H7 (cell line): ENCODE measurements at places on chromosomes 7 and 10. TPM values are rescaled to one million over a fixed set of nuclear protein-coding genes. Genes with fewer than 3 reads are reported as not detected.
A peak's percentile ranks its signal among the peaks of the same experiment; 100 is the strongest.

DNA sequence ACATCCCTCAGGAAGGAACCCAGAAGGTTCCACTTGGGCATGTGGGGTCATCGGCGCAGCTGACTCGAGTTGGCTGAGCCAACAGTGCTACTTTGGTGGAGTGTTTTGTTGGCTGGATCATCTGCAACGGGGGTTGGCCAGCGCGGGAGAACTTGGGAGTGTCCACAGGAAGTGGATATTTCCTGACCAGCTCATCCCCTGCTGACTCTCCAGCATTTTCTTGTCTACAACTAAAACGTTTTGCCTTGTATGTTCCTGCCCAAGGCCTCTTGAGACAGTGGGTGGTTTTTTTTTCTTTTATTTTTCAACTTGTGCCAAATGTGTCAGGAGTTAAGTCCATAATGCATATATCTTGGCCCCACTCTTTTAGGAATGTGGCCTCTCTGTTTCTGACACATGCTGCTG is 208.6 kb downstream of the ZNF365 start:
- DNase-seq, result no peak

DNA sequence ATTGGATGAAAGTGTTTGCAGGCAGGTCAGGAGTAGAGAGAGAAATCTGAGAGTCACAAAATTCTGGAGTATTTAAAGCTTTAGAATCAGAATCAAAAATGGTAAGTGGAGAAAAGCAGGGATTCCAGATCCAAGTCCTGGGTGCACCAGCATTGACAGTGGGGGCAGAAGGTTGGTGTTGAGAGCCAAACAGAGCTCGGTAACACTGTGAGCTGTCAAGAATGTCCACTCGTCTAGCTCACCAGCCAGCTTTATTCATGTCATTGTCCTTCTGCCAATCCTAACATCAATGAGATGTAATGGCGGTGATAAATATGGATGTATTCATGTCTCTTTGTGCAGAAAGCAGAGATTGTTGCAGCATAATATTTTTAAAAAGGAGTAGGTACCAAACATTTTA is 128.8 kb downstream of the KLF6 start:
- DNase-seq, result no peak

GRCh38 chr10:117750616-117751015 is 208.1 kb downstream of the EMX2 start:
- DNase-seq, result no peak

DNA sequence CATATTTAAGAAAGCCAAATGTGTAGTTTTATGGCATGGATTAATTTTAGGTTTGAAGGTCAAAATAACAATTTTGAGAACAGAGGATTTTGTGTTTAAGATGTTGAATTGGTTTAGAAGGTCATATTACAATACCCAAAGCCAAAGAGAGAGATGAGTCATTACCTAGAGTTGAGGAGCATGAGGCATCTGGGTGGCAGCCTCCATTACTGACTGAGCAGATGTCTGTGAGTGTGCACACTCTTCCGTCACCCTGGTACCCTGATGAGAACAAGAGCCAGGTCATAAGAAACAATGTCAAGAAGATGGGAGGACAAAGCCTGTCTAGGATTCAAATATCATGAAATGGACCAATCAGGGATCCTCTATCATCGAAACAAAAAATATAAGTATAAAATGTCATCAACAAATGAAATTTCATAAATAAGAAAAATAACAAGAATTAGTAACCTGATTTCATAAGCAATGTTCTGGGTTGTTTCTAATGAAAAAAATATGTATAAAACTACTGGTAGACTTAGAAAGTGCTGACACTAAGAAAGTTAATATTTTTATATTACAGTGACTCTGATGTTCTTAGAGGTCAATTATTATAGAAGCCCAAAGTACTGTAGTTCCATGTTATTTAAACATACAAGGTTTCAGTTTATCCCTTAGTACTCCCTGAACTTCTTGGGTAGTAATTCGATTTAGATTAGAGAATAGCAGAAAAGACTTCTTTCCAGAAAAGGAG is 20.0 kb downstream of the CUBN start:
- no peak for DNase-seq

GIMAP8 gene
- total RNA-seq, result not detected in 2 replicates

- no peak for DNase-seq
Observed at GRCh38 chr7:44167920-44168319, 21.3 kb downstream of the GCK start.

- peak; percentile 76 for DNase-seq
Observed at GRCh38 chr7:150949564-150949963, 28.6 kb downstream of the KCNH2 start.

- no peak for DNase-seq
Observed at GRCh38 chr10:72321248-72322029, 33.3 kb downstream of the DNAJB12 start.

WEE2 gene
- total RNA-seq, result 0.76 TPM in 1 of 2 replicates, not detected in the other

NODAL gene
- total RNA-seq, result 151 and 252 TPM in 2 replicates

- no peak for DNase-seq
Observed at GRCh38 chr10:77582710-77583115, 54.9 kb downstream of the KCNMA1 start.

- DNase-seq, result peak; percentile 41
Observed at GRCh38 chr7:128837521-128837921, 7.3 kb downstream of the FLNC start.

DNA sequence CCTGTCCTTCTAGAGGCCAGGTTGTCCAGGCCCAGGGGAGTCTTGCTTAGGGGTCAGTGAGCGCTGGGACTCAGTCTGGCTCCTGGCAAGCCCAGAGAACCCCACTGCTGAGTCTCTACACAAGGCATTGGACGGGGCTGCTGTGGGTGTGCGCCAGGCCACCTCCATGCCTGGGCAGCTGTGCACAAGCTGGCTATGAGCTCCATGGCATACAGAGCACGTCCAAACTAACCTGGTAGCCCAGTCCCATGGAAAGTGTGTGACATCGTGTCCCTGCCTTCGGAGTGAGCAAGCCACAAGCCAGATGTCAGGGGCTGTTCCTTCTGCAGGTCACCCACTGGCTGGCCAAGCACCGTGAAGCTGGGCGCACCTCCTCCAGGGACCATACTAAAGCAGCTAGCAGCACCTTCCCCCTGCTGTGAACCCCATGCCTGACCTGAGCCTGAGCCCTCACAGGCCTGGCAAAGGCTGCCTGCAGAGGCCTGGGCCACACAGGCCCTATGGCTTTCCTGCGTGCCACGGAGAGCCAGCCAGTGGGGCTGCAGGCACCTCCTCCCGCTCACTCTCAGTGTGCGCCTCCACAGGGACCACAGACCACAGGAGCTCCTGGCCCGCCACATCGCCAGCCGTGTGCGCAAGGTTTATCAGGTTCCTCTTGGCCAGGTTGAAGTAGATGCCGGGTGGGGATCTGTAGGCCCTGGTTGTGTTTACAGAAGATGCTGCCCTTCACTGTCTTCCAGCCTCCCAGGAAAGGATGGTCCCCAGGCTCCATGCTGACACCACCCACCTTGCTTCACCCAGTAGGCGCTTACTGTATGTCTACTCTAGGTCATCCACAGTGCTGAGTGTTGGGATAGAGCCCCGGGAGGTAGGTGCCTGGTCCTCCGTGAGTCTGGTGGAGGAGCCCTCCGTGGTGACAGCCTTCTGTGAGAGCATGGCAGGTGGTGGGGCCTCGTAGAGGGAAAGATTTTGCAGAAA is 219.7 kb downstream of the EBF3 start:
- DNase-seq, result no peak

GRCh38 chr7:99014113-99014985 is 129.6 kb downstream of the SMURF1 start:
- no peak for DNase-seq

DNA sequence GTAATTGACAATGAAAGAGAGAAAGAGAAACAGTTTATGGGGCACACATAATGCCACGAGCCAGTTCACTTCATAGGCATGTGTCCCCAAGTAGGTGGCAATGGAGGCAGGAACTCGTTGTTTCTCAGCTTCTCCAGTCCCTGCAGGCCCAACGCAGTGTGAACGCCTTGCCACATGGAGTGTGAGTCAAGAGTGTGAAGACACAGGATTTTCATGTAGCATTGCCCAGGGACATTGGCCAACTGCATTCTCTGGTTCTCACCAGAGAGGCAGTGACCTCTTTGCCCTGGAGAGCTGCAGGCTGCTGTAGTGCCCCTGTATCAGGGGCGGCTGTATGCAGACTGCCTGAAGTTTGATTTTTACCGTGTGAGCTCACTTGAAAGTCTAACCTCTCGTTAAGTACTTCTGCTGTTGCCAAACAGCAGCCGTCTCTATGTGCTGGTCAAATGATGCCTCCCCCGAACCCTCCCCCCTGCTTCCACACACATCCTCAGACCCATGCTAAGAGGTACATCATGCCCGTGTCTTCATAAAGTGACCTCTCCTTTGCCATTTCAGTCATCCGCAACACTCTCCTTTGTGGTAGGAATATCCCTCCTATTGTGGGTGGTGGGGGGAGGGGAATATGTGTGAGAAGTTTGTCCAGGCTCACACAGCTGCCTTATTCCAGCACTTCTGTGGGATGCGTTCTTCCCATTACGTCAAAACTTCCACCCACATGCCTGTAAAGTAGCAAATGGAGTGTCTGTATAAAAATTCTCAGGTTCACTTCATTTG is 12.7 kb downstream of the LRRC18 start:
- no peak for DNase-seq

DNA sequence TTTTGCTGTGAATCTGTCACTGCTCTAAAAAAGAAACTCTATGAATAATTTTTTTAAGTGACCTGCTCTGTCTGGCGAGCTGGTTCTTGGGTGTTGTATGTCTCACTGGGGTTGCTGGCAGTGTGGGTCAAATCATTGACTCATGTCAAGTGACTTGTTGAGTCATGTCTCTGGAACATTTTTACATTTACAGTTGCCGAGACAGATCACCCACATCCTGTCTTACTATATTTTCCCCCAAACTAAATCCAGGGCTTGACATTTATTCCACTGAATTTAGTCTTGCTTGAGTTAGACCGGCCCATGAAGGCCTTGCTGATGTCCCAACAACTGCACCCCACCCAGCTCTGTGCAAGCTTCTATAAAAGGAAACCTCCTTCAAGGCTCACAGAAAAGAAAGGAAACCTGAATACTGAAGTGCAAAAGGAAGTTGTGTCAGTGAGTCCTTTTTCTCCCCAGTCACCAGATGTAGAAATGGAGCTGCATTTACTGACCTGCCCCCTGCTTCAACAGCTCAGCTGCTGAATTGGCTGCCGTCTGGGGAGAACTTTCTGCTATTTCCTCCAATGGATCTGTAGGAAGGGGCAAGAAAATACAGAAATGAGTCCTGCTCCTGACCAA is 290.3 kb downstream of the TNS3 start:
- DNase-seq, result no peak

DNA sequence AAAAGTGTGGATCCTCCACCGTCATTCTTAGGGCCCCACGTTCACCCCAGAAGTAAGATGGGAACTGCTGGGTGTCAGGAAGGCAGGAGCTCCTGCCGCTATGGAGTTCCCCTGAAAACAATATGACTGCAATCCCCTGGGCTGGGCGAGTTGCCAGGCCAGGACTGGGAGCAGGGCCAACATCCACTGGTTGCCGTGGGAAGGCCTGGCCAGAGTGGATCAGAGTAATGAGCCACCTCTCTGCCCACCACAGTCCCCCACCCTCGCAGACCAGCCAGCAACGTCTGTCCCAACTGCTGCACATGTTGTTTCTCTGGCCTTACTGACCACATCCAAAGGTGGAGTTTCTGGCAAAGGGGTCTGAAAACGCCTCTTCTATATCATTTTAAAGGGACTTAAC is 86.6 kb downstream of the STRA8 start:
- no peak for DNase-seq

CALHM2 gene
- total RNA-seq, result 2.4 and 3.4 TPM in 2 replicates

DNA sequence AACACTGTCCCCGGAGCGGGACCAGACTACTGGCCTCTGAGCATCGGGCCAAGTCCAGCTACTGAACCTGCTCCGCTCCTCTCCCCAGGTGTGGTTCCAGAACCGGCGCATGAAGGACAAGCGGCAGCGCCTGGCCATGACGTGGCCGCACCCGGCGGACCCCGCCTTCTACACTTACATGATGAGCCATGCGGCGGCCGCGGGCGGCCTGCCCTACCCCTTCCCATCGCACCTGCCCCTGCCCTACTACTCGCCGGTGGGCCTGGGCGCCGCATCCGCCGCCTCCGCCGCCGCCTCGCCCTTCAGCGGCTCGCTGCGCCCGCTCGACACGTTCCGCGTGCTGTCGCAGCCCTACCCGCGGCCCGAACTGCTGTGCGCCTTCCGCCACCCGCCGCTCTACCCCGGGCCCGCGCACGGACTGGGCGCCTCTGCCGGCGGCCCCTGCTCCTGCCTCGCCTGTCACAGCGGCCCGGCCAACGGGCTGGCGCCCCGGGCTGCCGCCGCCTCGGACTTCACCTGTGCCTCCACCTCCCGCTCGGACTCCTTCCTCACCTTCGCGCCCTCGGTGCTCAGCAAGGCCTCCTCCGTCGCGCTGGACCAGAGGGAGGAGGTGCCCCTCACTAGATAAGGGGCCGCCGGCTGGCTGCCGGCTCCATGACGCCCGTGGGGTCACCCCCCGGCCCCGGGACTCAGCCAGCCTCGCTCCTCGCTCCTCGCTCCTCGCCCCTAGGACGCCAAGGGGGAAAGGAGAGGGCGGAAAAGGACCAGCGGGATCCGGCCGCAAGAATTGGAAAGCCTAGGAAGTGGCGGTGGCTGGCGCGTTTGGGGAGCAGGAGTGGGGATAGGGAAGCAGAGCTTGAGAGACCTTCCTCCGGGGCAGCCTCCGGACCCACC is 3.4 kb downstream of the EVX1 start:
- peak; percentile 86 for DNase-seq

DNA sequence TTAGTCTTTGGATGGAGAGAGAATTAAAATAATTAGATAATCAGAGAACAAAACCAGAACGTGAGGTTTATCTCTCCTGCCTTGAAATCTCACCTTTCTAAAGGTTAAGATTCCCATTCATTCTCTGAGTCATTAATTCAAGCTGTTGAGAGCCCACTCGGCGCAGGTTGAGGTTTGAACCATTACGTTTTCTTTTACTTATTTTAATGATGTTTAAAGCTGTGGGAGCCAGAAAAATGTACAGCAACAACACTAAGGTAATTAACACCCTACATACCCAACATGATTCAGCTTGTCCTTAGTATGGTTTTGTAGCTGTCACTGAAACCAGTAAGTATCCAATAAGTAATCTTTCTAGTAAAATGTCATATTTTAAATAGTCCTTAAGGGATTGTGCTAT is 153.0 kb upstream of the ANK3 start:
- DNase-seq, result no peak

DNA sequence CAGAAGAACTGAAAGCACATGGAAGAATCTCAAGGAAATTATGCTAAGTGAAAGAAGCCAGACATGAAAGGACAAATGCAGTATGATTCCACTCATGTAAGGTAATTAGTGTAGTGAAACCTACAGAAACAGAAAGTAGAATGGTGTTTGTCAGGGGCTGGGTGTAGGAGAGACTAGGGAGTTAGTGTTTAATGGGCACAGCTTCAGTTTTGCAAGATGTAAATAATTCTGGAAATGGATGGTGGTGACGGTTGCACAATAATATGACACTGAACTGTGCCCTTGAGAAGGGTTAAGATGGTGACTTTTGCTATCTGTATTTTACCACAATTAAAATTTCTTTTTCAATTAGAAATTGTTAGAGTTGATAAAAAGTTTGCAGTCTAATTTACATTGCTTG is 157.3 kb upstream of the ADCY1 start:
- DNase-seq, result no peak

FAM53B gene
- 37.4 and 40.8 TPM in 2 replicates for total RNA-seq
